Peyer's patch (tissue), 4 donors: ENCODE measurements at places on chromosomes 5 and 9. TPM values are rescaled to one million over a fixed set of nuclear protein-coding genes. Genes with fewer than 3 reads are reported as not detected.

DNA sequence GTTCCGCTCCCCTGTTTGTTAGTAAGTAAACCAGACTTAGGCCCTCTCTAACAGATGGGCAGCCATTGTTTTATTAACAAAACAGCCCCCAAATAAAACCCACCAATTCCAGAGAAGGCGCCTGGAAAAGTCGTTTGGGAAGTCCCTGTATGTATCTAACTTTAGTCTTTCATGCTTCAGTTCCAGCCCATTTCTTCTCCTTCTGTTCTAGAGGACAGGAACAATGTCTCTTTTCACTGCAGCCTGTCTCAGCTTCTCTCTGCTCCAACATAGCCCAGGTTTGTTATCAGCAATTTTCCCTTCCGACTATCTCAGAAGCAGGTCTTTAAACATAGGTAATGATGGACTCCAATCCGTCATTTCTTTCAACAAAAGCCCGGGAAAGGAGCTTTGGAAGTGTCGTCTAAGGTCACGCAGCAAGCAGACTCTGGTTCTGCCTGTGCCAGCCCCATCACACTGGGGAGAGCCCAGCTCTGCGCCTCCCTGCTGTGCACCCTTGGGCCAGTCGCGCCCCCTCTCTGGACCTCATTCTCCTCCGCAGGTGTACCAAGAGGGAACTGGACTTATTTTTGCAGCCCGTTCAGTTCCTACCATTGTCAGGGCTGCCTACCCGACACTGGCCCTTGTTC lies 9.6 kb upstream of the AKNA start:
- DNase-seq = no peak

GRCh38 chr5:73135429-73136054 lies 15.2 kb downstream of the TMEM171 start:
- DNase-seq = no peak

SLC6A18 gene
- 0.95 TPM for total RNA-seq

AMBP gene
- 4.4 TPM for total RNA-seq

DNA sequence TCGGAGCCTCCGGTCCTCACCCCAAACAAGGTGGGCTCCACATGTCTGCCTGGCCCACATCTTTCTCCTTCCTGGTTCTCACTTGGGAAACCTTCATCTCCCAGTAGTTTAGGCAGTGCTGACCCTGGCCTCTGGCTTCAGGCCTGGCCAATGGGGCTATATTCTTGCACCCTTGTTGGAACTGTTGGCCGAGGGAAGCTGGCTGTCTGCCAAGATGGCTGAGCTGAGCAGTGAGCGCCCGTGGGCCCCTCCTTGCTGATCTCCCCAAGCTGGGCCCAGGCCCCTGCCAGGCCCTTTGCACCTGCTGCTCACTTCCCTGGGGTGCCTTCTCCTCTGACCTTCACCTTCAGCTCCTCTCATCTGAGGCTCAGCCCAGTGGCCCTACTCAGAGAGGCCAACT lies 31.3 kb downstream of the TSPAN17 start:
- DNase-seq = no peak
